G401 (cell line): ENCODE measurements at places on chromosomes 4 and X. TPM values are rescaled to one million over a fixed set of nuclear protein-coding genes. Genes with fewer than 3 reads are reported as not detected.

DNA sequence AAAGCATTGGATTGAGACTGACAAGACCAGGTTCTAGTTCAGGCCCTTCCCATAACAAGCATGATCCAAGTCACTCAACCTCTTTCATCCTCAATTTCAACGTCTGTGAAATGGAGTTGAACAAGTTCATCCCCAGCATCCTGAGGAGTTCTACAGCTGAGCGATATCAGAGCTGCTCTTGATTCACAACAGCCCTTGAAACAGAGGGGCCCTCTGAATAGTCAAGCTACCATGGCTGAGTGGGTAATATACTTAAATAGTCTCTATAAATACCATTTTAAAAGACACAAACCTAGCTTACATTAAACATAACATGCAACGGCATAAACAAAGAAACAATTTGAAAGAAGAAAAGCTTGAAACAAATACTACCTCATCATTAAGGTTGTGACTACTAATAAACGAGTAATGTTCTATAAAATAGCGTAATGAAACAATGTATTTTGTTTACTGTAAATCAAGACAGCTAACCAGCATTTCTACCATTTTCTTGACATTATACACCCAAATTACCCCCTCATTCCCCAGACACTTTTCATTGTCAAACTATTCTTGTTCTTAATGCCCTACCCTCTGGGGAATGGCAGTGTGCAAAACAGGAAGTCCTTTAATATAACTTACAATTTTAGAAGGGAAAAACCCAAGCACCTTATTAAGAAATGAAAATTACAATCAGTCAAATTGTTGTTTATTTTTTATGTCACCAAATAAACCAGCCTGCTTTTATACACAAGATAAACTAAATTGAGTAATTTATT is 202.3 kb downstream of the PARM1 start:
- no peak for DNase-seq

DNA sequence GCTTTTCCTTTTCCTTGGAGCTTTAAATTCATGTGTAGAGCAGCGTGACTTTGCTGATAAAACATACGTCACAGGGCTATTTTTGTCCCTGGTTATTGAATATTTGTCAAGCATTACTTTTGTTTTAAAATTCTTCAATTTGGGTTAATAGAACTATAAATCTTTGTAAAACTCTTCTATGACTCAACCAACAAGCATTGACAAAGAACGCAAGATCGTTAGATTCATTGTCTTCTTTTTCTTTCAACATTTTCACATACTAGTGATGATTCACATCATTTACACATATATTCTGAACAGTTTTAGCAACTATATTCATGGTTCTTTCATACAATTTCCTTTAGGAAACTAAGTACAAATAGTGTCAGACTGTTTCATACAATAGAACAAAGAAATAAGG is 72.0 kb upstream of the GPM6A start:
- DNase-seq: no peak

DNA sequence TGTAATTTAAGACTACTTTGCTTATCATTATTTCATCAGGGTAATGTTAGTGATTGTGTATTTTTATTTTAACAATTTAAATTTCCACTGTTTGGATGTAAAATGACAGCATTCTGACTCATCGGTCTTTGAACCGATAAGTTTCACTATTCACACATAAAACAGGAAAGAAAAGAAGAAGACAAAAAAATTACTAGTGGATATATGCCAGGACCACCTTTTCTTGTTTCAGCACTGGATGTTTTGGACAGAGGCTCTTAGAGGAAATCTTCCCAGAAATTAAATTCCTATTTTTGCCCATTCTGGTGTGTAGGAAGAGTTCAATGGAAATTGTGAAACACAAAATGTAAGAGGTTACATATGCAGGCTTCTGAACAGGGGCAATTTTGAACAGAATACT is 57.4 kb downstream of the VEGFC start:
- DNase-seq: no peak

DNA sequence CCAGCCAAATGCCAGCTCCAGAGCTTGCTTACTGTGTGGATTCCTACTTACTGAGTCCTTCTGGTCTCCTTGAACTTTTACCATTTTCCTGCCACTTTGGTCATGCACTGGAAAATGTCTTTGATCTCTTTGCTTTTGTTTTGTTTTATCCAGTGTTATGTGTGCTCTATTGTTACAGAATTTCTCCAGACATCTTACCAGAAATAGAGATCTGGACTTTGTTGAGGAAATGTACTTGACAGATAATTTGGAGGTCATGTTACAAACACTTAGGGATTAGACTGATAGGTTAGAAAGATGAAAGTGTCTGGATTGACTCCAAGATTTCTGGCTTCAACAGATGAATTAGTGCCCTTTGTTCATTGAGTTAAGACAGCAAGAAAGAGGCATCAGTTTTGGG is 5.7 kb upstream of the ZNF330 start:
- DNase-seq: no peak

DNA sequence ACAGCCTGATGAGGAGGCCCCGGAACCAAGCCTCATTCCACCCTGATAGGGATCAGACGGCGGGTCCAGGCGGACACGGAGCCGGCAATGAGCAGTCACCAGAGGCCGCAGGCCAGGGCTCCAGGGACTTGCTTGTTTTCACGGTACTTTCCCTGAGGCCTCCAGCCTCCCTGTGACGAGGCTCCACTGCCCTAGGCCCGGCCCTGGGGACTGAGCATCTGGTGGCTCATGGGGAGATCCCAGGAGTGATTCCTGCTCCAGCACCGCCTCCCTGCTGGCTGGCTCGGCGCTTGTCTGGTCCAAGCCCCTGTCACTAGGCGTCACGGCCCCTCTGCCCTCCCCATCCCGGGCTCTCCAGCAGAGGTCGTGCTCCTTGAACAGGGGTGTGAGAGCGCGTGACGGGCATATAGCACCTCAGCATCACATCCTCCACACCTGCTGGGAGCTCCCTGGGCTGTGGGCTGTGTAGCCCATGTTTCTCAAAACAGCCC is 14.1 kb downstream of the HTRA3 start:
- DNase-seq: no peak

GRCh38 chr4:7195546-7196287 is 3.4 kb downstream of the SORCS2 start:
- DNase-seq: peak; percentile 13

DNA sequence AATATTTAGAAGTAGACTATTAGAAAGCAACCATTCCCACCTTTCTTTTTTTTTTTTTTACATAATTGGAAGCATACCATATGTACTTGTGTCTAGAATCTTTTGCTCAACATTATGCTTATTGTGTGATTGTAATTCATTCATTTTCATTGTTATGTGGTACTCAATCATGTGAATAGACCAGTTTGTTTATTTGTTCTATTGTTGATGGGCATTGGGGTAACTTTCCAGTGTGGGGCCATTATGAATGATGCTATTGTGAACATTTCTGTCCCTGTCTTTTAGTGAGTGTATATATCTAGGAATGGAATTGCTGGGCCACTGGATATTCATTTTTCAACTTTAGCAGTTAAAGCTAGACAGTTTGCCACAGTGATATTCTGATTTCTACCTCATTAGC is 62.5 kb upstream of the MCUB start:
- no peak for DNase-seq

DNA sequence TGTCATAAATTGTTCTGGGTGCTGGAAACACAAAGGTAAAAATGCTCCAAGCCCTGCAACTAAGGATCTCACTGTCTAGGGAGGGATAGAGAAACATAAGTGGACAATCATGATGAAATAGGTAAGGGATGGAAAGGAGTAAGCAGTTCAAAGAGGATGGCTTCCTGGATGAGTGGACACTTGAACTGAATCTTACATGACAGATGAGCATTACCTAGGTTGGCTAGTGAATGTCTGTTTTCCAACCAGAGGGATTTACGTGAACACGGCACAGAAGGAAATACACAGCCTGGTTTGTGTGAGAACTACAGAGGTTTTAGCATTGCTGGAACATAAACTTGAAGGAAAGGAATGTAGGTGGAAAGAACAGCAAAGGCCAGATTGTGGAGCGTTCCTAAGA is 150.2 kb upstream of the GALNT7 start:
- peak; percentile 89 for DNase-seq

- no peak for DNase-seq
Observed at GRCh38 chrX:77668391-77669237, 117.4 kb downstream of the ATRX start.

DNA sequence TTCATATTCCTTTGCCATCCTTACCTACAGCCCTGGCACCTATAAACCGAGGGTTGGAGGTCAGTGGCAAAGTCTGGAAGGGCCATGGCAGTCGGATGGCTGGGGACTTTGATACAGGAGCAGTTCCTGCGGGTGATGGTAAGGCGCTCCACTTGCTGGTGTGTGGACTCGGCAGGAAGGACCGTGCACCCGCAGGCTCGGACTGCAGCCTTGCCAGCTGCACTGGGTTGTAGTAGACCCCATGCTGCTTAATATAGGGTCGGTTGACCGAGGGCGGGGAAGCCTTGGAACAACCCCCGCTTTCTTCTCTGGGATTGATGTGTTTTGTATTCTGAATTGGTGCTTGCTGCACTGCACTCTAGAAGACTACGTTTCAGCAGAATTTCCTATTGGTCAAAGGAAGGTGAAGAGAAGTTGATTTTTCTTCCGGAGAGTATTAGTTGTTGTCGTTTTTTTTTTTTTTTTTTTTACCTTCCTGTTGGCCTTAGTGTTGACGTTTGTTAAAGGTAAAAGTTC is 638 bp downstream of the BLTP1 start:
- DNase-seq: peak; percentile 61

GRCh38 chr4:182556580-182556979 is 313.4 kb downstream of the TENM3 start:
- no peak for DNase-seq

DNA sequence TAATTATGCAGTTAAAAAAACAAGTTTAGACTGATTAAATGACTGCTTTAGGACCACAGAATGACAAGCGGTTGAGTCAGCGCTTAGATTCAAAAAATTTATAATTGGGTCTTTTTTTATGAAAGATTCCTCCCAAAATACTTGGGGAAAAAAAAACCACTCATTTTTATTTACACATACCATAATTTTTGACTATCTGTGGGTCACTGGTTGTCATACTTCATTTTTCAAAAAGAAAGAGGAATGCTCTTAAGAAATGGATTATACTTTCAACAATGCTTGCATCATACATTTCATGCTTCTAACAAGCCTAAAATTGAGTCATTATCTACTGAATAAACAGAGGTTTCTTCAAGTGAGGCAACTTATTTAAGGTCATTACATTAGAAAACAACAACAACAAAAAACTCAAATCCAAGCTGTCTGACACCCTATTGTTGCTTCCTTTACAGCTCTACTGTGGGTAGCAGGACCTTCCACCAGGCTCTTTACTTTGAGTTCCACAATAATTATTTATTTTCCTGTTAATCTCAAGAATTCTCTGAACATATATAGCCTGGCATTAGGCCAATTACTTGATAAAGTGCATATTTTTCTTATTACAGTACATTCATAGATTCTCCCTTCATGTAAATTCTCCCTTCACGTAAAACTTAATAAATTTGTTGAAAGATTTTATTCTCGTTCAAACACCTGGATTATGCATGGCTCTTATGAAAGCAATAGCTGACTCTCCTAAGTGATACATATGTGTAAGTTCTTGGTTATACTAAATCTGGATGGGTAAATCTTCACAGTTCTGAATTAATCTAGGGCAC is 445.5 kb downstream of the PCDH10 start:
- no peak for DNase-seq

DNA sequence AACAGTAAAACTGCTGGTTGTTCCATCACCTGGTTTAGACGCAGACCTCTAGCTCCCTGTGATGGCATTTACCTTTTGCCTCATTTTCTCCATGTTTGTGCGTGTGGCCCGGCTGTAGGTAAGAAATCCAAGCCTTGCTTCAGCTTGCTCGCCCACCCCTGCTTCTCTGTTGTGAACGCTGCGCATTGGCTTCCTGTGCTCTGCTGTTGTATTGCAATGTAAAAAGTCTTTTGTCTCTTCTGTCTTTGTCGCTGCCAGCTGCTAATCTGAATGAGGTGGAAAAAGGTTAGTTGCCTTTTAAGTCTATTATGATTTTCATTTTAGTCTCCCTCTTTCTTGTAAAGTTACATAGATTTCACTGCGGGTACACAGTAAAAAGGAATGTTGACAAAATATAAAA is 127.3 kb upstream of the PACRGL start:
- DNase-seq: no peak

GRCh38 chr4:965766-966134 is 7.6 kb downstream of the DGKQ start:
- DNase-seq: no peak

DNA sequence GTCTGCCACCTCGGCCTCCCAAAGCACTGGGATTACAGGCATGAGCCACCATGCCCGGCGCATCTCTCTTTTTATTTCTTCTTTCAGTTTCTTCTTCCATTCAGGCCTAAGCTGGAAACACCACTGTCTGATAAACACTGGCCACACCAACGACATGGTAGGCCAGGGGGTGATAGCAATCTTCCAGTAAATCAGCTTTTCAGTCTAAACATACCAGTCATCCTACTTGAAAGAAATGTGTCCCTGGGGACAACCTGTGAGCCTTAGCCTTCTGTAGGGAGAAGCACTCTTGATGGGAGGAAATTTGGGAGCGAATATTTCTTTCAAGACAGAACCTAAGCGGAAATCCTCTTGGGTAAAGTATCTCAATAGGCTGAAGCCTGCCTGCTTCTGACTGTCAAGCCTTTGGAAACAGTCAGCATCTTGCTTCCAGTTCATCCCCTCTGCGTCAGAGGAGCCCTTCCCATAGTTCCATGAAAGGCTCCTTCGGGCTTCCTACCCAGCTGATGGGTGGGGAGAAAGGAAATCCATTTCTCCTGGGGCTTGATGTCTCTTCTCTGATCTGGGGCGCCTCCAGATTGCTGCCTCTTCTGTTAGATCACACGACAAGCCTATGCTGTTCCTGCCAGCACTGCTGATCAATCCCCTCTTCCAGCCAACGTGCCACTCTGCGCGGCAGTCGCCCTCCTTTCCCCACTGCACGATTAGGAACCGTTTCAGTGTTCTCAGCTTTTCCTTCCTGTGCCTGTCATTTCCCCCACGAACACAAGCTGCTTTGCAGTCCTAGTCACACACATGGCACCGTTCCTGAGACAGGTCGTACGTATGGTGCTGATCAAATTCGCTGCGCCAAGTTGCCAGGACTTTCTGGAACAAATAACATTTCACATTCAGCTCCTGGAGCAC is 49.5 kb upstream of the CBR4 start:
- peak; percentile 7 for DNase-seq

The UBE2A gene
- 32.7 and 39.0 TPM in 2 replicates for total RNA-seq

The TSC22D3 gene
- total RNA-seq: not detected in 2 replicates

The MAGEE2 gene
- total RNA-seq: not detected in 2 replicates

The PRSS12 gene
- not detected in 2 replicates for total RNA-seq

The TLR6 gene
- total RNA-seq: 0.03 TPM in 1 of 2 replicates, not detected in the other
